Suprapubic skin (tissue), 4 donors: ENCODE measurements at places on chromosomes 12 and 14. TPM values are rescaled to one million over a fixed set of nuclear protein-coding genes. Genes with fewer than 3 reads are reported as not detected.

Gene OR6C2
- 1.3 TPM for total RNA-seq

Gene OAS2
- total RNA-seq = 1.2 TPM

Gene DAO
- not detected for total RNA-seq

Gene B3GNT4
- total RNA-seq = 12.9 TPM

Gene GDF3
- total RNA-seq = not detected

Gene CLEC1A
- 2.1 TPM for total RNA-seq

Gene CCND2
- total RNA-seq = 46.4 TPM

Gene LTBP2
- 30.6 TPM for total RNA-seq

Gene FAIM2
- total RNA-seq = 0.56 TPM

Gene KRT3
- not detected for total RNA-seq
